ENCODE measurements at places on chromosomes 2 and 18.

- DNase-seq = no peak
Observed at GRCh38 chr2:221388891-221389290, 183.2 kb downstream of the EPHA4 start.

DNA sequence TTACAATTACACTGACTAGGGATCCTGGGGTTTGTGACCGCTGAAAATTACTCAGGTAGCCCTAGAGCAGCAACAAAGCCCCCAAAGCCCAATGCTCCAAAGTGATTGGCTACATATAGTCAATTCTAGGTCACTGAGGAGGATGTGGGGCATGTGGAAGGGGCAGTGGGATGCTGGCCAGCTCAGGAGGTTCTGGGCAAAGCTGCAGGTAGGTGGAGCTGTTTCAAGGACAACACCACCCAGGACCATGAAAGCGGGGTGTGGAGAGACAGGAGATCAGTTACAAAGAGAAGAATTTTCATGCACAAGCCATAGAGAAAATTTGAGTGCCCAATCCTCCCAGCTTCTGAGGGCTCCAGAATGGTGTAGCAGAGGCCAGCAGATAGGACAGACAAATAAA, 75.0 kb upstream of the CCDC85A start:
- no peak for DNase-seq

DNA sequence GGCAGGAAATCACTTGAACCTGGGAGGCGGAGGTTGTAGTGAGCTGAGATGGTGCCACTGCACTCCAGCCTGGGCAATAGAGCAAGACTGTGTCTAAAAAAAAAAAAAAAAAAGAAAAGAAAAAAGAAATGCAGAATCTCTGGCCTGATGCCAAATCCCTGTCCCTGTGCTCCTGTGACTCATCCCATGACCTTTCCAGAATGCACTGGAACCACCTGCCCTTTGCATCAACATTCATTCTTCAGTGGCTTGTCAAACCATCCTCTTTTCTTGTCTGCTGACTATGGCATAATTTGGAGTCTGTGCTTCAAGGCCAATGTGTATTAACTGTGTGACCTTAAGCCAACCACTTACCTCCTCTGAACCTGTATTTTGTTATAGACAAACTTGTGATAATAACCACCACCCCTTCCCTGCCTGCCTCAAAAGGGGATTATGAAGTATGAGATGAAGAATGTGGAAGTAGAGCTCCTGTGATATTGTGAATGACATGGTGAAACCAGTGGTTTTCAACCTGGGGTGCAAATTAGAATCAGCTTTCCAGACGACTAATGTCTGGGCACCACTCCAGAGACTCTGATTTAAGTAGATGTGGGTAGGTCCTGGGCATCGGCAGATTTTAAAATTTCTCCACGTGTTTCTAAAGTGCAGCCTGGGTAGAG, 189.3 kb downstream of the CLIP4 start:
- no peak for DNase-seq

GRCh38 chr2:113014067-113014466, 8.8 kb downstream of the IL36A start:
- no peak for DNase-seq

DNA sequence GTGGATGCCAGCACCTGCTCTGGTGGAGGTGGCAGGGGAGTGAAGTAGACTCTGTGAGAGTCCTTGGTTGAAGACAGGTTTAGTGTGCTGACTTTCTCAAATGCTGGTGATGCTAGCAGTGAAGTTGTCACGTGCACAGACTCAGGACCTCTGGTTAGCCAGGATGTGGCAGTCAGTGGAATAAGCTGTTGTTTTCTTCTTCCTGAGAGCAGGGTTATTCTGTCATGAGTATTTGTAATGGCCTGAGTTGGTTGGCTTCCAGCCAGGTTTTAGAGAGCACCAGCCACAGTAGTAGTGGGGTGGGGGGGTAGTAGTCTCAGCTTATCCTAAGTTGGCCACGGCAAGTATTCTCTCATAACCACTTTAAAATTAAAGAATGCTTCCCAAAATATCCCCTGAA, 238.5 kb upstream of the FBXO11 start:
- peak; percentile 12 for DNase-seq

GRCh38 chr18:6547476-6547875, 132.8 kb upstream of the L3MBTL4 start:
- no peak for DNase-seq

GRCh38 chr18:832085-832681, 20.1 kb upstream of the YES1 start:
- peak; percentile 20 for DNase-seq

DNA sequence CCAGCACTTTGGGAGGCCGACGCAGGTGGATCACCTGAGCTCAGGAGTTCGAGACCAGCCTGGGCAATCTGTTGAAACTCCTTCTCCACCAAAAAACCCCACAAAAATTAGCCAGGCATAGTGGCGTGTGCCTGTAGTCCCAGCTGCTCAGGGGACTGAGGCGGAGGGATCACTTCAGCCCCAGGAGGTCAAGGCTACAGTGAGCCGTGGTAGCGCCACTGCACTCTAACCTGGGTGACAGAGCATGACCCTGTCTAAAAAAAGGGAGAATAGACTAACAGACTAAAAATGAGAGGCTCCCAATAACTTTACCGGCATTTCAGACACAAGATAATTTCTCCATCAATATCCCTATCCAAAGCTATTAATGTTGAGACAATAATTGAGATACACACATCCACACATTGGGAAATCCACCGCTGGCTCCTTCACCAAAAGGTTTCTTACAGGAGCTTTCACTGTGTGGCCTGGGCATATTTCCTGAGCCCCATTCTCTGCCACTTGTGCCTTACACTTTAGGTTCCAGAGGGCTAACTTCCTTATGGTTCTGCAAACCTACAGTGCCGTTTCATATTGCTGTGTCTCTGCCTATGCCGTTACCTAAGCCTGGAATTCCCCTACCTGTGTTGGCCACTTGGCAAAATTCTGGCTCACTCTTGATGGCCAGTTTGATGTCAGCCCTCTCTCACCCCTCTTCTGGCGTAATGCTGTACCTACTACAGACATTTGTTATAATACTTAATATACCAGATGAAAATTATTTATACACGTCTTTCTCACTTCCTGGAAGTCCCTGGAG, 115.8 kb upstream of the ZFP36L2 start:
- no peak for DNase-seq

DNA sequence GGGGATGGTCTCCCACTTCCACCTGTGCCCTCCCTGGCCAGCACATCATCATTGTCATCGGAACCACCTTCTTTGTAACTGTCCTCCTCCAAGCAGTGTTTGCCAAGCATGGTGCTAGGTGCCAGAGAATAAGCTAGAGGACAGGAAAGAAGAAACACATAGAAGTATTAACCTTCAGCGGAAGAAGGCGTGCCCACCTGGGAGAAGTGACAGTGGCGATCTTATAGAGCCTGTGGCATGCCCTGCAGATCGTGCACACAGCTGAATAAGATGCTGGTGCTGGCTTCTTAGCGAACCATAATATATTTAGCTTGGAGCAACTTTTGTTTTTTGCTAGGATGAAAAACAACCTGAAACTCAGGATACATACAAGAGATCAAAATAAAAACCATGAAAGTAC, 148.0 kb downstream of the FAM210A start:
- DNase-seq = no peak

DNA sequence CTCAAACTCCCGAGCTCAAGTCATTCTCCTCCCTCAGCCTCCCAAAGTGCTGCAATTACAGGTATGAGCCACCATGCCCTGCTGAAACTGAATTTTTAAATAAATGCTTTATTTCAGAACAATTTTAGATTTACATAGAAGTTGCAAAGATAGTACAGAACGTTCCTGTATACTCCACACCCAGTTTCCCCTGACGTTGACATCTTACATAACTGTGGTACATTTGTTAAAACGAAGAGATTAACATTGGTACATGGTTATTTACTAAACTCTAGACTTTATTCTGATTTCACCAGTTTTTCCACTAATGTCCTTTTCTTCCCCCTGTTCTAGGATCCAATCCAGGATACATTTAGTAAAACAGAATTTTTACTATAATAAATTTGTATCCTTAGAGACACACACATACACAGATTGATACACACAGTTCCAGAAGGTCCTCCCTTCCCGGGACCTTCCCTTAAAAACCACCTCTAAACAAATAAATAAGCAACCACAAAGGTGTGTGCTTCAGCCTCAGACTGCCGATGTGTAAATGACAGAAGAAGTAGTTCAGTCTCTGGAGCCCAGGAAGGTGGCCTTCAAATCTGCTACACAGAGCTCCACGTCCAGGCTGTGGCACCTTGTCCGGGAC, 6.9 kb downstream of the NEU2 start:
- no peak for DNase-seq

DNA sequence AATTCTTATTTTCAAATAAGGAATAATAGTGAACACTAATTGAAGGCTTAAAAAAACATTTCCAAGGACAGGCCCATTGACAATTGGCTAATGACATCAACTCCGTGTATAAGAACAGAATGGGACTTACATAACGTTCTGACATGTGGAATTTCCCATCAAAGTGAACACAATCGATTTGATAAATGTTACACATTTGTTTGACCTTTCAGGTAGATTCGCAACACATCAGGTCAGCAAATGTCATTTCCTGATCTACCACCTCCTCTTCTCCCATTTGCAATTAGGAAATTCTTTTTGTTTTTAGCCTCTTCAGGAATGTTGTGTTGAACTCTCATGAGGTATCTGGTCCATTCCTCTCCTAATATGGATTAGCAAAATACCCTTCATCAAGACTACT, 292.9 kb upstream of the SLC14A2 start:
- no peak for DNase-seq

- DNase-seq = no peak
Observed at GRCh38 chr2:162490761-162491470, 147.0 kb downstream of the GCA start.

- DNase-seq = no peak
Observed at GRCh38 chr2:104233591-104233990, 620.3 kb upstream of the POU3F3 start.

- no peak for DNase-seq
Observed at GRCh38 chr2:9149726-9150567, 56.7 kb upstream of the ASAP2 start.

- DNase-seq = no peak
Observed at GRCh38 chr2:110752871-110753270, 20.5 kb downstream of the ACOXL start.

DNA sequence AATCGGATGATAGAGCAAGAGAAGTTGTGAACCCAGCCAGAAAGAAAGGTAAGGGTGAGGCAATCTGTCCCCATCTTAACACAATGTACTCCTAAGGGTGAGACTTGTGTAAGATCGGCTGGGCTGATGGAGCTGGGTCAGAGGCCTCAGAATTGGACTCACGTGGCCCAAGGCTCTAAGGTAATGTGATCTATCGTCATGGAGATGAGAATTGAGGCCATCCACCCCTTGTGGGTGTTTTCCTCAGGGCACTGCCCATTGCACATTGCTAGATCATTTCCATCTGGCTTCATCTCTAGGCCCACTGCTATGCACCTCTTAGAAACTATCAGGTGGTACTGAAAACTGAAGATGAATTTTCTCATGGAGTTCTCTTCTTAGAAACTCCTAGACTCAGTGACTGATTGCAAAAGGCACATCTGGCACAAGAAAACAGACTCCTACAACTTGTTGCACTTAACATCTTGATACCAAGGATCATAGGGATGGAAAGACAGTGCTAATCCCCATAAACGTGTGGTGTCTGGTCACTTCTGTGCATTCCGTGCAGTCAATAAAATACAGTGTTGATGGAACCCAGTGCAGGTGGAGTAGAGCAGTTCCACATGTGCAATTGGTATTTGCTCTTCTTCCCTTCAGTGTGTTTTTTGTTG, 228.9 kb upstream of the FOSL2 start:
- no peak for DNase-seq

- DNase-seq = no peak
Observed at GRCh38 chr2:240136671-240137292, 677 bp upstream of the COPS9 start.

DNA sequence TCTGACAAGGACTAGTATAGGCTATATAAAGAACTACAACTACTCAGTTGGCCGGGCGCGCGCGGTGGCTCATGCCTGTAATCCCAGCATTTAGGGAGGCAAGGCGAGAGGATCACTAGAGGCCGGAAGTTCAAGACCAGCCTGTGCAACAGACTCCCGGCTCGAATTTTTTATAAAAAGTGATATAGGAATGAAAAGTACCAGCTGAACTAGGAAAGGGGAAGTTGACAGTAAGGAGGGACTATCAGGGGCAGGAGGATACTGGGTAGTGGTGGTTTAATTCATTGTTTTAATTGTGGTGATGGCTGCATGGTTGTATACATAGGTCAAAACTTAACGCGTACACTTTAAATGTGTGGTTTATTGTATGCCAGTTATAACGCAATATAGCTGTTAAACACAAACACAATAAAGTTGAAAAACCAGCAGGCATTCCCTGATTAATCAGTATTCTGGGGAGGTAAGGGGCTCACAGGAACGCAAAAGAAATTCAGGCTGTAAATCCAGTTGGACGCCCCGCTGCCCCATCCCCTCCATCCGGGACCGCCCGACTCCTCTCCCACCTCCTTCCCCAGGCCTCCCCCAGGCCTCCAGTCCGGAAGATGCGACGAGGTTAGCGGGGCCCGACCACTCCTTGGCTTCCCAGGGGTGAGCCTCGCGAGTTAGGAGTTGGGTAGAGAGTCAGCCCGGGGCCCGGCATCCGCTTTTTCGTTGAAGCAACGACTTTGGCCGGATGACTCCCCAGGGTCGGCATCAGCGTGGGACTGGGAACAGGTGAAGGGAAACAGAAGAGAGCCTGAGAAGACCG, 746 bp upstream of the POLR1B start:
- DNase-seq = peak; percentile 66

- DNase-seq = no peak
Observed at GRCh38 chr2:152033011-152033925, 65.6 kb downstream of the CACNB4 start.

- no peak for DNase-seq
Observed at GRCh38 chr2:137942037-137942832, 22.0 kb upstream of the HNMT start.

GRCh38 chr2:118658596-118659198, 188.8 kb downstream of the EN1 start:
- DNase-seq = no peak

- no peak for DNase-seq
Observed at GRCh38 chr2:42614838-42615237, 46.4 kb downstream of the MTA3 start.

- DNase-seq = no peak
Observed at GRCh38 chr18:59646228-59646962, 50.8 kb downstream of the CCBE1 start.

DNA sequence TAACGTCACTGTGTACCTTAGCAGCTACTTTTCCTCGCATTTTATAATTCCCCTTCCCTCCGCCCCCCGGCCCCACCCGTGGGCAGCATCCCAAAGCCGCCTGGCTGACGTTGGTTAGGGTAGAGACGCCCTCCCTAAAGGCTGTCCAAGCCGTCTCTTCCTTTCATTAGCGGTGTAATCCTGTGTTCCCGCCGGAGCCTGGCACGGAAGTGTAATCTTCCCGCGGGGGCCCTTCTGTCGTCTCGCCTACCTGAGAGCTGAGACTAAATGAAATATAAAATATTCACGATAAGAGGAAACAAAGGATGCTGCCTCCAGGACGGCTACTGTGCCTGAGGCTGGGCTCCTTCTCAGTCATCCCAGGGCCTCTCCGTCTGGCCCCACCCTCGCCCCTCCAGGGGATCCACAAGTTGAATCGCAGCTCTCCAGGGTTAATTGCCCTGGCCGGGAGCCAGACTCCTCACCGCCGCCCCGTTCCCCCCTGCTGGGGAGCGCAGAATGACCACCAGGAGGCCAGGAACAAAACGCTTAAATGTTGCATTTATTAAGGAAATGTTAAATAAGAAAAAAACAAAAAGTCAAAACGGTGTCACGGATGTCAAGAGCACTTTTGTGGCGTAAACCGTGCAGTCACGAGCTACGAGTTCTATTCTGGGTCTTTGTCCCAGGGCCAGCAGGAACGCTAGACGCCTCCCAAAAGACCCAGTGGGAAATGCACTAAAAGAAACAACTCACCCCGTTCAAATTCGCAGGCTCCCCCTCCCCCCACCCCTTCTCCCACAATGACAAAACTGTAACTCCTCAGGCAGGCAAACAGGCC, 1.5 kb downstream of the RPRM start:
- peak; percentile 57 for DNase-seq

Data from NCI-H1105 (cell line).